ENCODE measurements at places on chromosomes 16 and 17. TPM values are rescaled to one million over a fixed set of nuclear protein-coding genes. Genes with fewer than 3 reads are reported as not detected.

Gene COG8
- total RNA-seq = 30.6 TPM

Gene MPV17L
- total RNA-seq = not detected

Gene TMED6
- 1.3 TPM for total RNA-seq

Gene STH
- not detected for total RNA-seq

Gene UTS2R
- not detected for total RNA-seq

Gene CCDC144A
- 5.8 TPM for total RNA-seq

Gene YBX2
- 1.5 TPM for total RNA-seq

Gene NLRC3
- total RNA-seq = 95.4 TPM

Gene CCL4L2
- 3.6 TPM for total RNA-seq

Gene MYH2
- total RNA-seq = not detected
